CD4-positive, alpha-beta T cell treated with Interleukin-12 subunit alpha and Interleukin-12 subunit beta, for 1 hour (primary cell): ENCODE measurements at places on chromosomes 5 and 9.

GRCh38 chr5:43638107-43638506 is 35.1 kb downstream of the NNT start:
- no peak for DNase-seq

GRCh38 chr5:61423487-61424145 is 91.6 kb downstream of the ZSWIM6 start:
- DNase-seq, result no peak

DNA sequence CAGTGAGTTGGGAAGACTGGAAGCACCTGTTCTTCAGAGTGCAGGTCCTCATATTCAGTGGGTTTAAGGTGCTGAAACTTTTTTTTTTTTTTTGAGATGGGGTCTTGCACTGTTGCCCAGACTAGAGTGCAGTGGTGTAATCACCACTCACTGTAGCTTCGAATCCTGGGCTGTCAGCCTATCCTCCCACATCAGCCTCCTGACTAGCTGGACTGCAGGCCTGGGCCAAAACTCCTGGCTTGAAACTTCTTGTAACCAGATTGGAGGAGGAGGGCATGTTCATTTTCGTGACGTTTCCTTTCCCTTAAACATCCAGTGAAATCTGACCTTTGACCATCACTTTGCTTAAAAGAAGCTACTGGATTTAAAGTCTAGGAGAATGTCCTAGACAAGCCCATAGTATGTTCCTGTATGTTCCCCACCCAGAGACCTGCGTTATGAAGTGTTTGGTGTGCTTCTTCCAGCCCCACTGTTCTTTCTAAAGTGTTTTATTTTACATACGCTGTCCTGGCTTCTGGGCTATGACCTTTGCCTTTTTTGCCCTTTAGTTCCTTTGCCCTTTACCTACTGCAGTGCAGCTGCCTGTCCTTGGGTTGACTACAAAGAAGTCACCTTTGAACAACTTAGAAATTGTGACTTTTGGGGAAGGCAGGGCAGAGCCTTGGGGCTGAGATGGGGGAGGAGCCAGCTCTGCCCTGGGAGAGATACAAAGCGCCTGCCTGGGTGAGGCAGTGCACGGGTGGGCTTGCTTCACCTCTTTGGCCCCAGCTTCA is 18.4 kb downstream of the TENT4A start:
- DNase-seq, result no peak

GRCh38 chr9:116149844-116150243 is 3.7 kb upstream of the PAPPA start:
- no peak for DNase-seq

- DNase-seq, result no peak
Measured at GRCh38 chr5:153863951-153864350, 174.8 kb downstream of the FAM114A2 start.

DNA sequence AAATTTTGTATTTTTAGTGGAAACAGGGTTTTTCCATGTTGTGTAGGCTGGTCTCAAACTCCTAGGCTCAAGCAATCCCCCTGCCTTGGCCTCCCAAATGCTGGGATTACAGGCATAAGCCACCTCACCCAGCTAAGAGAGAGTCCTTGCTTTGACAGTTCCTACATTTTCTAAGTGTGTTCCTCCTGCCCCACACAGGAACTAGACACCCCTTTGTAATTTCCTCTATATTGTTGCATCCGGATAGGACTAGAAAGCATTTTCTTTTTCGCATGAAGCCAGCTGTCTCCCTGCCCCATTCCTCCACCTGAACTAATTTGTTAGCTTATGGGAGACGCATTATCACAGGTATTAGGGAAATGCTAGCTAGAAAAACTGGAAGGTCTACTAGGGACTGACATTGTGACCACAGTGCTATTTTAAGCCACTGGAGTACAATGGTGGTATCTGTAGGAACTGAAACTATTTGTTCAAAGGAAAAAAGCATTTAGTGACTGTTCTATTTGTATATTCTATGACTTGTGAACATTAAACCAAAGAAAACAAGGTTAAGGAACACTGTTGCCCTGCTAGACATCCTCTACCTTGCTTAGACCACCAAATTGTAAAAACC is 214.1 kb downstream of the SMARCA2 start:
- DNase-seq, result no peak

GRCh38 chr5:172474293-172474692 is 20.0 kb upstream of the SH3PXD2B start:
- DNase-seq, result no peak

- DNase-seq, result no peak
Measured at GRCh38 chr9:35832814-35833213, 3.8 kb downstream of the TMEM8B start.

GRCh38 chr5:63262185-63262981 is 683.8 kb downstream of the LRRC70 start:
- no peak for DNase-seq

GRCh38 chr5:171226096-171226754 is 82.8 kb upstream of the TLX3 start:
- no peak for DNase-seq

DNA sequence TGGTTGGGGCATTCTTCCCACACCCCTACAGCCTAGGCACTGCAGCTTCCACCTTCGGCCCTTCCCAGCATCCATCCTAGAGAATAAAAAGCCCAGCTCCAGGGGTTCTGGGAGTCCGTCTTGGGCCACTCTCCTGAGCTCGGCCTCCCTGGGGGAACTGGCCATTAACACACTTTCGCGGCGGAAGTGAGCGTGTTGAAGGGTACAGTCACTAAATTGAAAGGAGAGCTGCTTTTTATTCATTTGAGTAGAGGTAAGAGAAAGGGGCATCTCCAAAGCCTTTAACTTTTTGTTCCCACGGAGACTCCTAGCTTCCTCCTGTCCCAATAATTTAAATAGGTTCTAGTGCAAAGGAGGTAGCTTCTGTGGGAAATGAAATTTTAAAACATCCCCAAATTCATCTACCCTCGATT is 31.0 kb upstream of the NFIB start:
- DNase-seq, result no peak

GRCh38 chr5:122366501-122366900 is 54.5 kb downstream of the SNCAIP start:
- DNase-seq, result no peak

DNA sequence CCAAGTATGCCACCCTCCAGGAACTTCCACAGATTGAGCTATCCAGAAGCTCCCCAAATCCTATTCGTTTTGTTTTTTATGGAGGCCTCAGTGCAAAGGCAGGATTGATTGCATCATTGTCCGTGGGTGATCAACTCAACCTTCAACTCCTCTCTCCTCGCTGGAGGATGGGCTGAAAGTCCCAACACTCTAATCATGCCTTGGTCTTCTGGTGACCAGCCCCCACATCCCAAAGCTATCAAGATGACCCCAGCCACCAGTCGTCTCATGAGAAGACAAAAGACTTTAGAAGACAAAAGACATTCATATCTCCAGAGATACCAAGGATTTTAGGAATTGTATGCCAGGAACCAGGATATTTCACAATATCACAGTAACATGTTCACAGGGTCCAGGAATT is 441.6 kb upstream of the WWC1 start:
- no peak for DNase-seq

GRCh38 chr9:8845808-8846207 is 1046.2 kb upstream of the DMAC1 start:
- no peak for DNase-seq

DNA sequence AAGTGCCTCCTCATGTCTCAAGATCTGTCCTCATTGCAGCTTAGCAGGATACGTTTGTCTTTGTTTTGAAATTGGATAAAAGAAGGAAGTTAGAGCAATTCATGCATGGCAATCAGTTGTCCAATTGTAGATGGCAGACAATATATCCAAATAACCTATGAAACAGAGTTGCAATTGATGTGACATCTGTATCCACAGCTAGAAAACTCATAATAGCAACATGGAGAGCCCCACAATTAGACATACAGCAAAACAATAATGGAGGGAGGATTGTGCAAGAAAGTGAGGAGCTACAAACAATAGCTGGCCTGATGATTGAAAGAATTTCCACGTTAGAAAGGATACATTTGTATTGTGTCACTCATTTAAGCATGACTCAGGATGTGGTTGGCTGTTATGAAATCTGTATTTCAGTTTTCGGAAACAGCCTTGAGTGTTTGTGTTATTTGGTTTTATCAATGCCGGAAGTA is 132.0 kb downstream of the FAM174A start:
- DNase-seq, result peak; percentile 51

GRCh38 chr5:177372034-177372896 is 12.0 kb upstream of the SLC34A1 start:
- no peak for DNase-seq

DNA sequence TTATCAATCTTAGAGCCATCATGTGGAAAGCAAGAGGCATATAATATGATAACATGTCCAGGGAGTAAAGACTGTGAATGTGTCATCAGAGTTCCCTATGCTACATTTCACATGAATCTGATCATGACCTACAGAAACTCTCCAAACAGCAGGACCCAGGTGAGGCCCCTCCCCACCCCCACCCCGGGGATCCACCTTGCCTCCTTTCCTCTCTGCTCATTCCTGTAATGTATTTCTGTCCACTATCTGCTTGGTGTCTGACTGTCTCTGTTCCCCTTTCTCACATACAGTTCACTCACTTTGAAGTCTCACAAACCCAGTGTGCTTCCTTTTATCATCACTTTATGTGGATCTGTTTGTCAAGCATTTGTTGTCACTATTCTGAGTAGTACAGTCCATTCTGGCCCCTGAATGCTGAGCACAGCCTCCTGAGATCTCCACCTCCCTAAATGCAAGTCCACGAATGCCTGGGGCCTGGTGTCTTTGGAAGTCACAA is 76.4 kb upstream of the SMARCA2 start:
- no peak for DNase-seq

GRCh38 chr5:54090495-54091120 is 219.8 kb downstream of the ARL15 start:
- no peak for DNase-seq

DNA sequence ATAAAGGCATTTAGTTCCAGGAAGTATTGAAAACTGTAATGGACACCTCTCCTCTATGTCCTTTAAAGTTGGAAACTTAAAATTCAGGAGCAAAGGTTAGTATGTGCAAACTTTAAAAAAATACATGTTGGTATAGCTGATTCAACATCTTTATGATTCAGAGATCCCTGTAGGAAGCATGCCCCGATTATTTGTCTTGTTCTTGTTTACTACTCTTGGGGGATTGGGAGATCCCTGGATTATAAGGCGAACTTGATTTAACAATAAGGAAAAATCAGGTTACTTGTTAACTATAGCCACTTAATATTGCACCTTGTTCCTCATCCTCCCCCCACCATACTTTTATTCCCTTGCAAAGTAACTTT is 1.7 kb downstream of the F2RL1 start:
- DNase-seq, result no peak

DNA sequence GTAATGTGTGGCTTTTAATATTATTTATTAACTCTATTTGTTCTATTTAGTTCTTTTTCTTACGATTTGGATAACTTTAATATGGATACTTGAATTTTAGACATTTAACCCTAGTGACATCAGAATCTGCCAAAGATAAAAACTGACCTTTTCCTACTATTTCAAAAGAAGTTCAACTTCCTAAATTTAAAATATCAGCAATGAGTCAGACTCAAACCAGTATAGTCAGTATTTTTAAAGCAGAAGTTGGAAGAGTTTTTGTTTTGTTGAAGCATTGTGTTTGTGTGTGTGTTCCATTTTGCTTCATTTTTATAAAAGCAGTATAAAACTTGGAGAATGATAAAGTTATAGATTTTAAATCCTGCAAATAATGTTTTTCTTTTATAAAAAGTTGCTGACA is 251.8 kb upstream of the RASA1 start:
- no peak for DNase-seq

- DNase-seq, result no peak
Measured at GRCh38 chr9:20962536-20963225, 68.8 kb downstream of the HACD4 start.

DNA sequence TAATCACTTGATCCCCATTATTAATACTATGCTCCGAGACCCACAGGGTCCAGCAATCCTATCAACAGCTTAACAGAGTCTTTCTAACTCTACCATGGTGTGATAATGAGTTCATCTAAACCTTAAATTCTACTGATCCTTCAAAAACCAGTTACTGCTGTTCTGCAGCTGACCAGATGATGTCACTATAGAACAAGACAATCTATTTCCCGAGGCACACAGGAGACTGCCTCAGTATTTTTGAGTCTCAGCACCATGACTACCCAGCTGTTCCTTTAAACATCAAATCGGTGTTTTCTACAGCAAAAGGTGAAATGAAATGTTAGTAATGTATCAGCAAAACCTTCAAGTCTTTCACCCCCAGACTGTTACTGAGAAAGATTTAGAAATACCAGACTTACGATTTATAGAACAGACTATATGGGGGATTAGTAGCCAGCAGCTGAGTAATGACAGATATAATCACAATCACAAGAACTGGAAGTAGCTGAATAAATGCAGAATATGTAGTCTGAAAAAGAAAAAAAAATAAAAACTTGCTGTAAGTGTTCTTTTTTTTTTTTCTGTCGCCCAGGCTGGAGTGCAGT is 16.9 kb downstream of the DNAJC18 start:
- DNase-seq, result peak; percentile 86

DNA sequence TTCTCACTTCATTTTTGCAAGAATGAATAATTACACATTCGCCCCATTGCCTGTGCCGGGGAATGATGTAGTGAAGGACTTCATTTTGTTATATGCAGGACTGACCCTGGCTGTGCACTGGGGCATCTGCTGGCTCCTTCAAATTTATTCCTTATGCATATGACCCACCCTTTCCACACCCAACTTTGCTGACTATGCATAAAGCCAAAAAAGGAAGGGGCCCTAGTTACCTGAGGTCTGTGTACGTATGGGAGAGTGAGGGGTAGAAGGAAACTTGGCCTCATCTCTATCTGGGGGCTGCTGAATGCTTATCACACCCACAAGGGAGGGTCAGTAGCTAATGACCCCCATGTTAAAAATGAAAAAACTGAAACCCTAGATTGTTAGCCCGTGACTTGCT is 259.6 kb downstream of the SMARCA2 start:
- no peak for DNase-seq

DNA sequence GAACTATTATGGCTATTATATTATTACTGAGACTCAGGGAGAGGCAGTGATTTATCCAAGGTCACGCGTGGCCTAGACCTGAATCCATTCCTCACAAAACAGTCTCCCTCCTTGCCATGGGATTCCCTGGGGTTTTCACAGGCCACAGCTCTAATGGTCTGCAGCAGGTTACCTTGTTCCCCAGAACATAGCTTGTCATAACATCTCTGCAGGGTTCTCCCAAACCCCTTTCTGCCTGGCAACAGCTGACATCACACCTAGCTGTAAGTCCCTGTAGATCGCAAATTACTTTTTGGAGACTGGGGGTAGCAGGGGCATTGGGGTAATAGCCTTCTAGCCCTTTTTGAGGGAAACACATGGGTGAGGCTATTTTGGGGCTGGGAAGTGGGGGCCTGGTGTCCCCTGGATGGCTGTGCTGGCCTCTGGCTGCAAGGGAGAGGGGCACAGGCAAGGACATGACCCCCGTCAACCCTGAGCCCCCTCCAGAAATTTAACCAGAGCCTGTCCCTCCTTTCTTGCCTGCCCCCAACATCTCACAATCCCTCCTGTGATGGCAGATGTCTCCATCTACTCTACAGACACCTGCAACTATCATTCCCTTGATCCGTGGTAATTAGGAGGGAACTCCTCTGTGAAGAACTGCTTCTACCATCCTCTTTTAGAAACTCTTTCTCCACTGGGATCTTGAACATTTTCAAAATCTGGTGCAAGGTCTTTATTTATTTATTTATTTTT is 1.3 kb downstream of the CD74 start:
- DNase-seq, result peak; percentile 77

- DNase-seq, result no peak
Measured at GRCh38 chr5:173201636-173202265, 33.3 kb downstream of the NKX2-5 start.

GRCh38 chr9:92406477-92406876 is 2.1 kb upstream of the OGN start:
- peak; percentile 53 for DNase-seq
